ENCODE measurements at places on chromosomes 16 and 17.

- DNase-seq, result no peak
Observed at GRCh38 chr17:66519154-66519553, 216.7 kb downstream of the PRKCA start.

DNA sequence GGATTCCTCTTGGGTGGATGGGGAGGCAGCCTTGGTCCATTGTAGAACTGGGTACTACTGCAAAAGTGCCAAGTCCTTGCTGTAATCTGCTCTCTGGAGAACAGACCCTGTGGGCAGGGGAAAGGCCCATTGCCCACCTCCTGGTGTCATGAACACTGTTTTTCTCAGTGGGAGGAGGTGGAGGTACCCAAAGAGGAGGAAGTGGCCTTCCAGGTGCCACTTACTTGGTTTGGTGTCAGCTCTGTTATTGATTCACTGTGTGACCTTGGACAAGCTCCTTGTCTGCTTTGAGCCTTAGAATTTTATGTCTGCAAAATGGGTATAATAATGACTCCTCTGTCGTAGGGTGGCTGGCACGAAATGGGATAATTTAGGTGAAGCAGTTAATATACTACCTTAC lies 55.8 kb downstream of the PLCG2 start:
- DNase-seq, result no peak

- DNase-seq, result no peak
Observed at GRCh38 chr17:45139533-45139920, 4.0 kb downstream of the ACBD4 start.

- no peak for DNase-seq
Observed at GRCh38 chr17:62821189-62822079, 13.3 kb upstream of the MARCHF10 start.

GRCh38 chr16:1048442-1049112 lies 24.0 kb upstream of the SSTR5 start:
- DNase-seq, result no peak

GRCh38 chr17:78993241-78993956 lies 13.7 kb upstream of the LGALS3BP start:
- DNase-seq, result peak; percentile 36

DNA sequence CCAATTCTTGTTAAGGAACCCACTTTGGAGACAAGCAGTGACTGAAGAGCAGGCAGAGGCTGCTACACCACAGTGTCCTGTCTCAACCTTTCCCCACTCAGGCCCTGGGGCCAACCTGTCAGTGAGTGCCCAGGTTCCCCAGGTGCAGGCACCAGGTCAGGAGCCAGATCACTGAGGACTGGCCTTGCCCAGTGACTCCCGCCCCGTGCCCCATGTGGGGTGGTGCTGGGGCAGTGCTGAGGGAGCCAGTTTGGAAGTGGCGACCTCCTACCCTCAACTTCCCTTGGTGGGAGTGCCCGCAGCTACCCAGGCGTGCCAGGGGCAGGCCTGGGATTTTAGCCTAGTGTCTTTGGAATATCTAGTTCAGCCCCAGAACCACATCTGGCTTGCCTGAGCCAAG lies 29.3 kb downstream of the SREBF1 start:
- DNase-seq, result no peak

DNA sequence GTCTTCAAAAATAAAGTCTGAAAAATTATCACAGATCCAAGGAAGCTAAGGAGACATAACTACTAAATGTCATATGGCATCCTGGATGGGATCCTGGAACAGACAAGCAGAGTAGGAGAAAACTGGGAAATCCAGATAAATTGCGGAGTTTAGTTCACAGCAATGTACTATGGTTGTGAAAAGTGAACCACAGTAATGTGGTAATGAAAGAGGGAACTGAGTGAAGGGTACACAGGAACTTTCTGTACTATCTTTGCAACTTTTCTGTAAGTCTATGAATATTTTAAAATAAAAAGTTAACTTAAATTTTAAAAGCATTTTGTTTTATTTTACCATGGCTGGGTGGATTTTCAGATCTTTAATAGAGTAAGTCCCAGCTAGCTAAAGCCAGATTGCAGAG lies 16.3 kb downstream of the SLFN12L start:
- DNase-seq, result no peak

DNA sequence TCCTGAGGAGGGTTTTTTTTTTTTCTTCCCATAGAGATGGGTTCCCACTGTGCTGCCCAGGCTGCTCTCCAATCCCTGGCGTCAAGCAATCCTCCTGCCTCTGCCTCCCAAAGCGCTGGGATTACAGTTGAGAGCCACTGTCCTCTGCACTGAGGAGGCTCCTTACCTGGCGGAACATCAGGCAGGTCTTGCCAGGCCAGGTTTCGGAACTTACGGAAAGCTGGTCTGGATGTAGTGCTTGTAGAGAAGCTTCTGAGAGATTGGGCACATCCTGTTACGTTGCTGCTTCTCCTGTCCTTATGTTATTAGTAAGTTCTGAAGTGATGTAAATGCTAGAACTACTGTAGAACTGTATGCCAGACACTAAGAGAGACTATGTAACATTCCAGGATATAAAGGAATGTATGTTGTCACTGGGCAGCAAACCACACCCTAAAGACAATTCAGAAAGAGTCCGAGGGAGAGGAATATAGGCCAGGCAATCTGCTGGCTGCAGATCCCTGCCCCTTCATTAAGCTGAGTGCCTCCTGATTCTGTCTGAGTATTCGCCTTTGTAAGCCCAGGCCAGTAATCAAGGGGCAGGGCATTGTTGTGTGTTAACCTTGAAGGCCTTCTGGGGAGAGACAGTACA lies 21.1 kb downstream of the ETV4 start:
- DNase-seq, result no peak

GRCh38 chr17:35080536-35080935 lies 17.0 kb upstream of the RFFL start:
- DNase-seq, result no peak

- DNase-seq, result no peak
Observed at GRCh38 chr17:39237586-39237985, 11.8 kb upstream of the STAC2 start.

GRCh38 chr17:4407851-4408250 lies 25.9 kb upstream of the SPNS3 start:
- DNase-seq, result no peak

GRCh38 chr16:48003206-48003907 lies 152.4 kb downstream of the ABCC12 start:
- no peak for DNase-seq

GRCh38 chr16:78437352-78437968 lies 338.0 kb downstream of the WWOX start:
- DNase-seq, result peak; percentile 32

DNA sequence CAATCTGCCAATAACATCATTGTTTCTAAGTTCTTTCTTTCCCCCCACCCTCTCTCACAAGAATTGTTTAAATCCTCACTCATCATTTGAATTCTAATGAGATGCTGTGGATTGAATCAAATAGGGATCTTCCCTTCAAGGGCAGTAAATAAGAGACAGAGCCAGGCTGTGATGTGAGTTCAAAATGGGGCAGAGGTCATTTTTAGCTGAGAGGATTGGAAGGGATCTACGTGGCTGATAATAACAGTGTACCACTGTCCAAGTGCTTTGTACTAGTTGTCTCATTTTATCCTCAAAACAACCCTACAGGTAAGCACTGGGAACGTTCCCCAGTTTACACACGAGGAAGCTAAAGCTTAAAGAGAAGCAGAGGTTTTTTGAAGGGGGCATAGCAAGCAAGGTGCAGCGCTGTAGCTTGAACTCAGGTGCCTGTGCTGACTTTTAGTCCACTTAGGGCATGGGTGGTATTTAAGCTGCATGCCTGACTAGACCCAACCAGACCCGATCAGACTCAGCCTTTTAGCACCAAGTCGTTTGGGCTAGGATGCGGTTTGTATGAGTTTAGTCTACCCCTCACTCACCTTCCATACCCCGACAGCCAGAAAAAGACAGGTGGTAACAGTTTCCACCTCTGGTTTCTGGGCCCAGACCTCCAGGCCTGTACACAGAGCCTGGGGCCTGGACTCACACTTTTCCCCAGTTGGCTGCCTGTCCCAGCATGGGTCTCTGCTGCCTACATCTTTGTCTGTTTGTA lies 39.2 kb upstream of the CCR7 start:
- no peak for DNase-seq

Measured in CD8-positive, alpha-beta T cell (primary cell).